ENCODE measurements at places on chromosomes 2 and 18.

- DNase-seq: no peak
These were observed 143.5 kb downstream of the TGIF1 start for GRCh38 chr18:3593381-3593903.

- DNase-seq: no peak
These were observed 14.2 kb upstream of the CLASP1 start for GRCh38 chr2:121663434-121663833.

DNA sequence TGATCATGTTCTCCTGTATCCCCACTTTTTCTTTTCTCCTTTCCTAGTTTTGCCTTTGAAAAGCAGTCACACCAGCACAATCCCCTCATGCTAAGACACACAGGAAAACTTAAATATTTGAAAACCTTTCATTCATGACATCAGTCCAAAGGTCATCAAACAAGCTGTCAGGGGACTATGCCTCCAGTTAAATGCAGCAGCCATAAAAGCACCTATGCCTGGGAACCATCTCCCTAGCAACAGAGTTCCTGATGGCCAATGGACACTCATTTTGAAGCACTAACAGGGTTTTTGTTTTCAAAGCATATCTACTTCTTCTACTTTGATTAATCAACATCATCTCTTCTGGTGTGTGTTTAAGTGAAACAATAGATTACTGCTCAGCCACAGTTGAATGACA, 286.4 kb upstream of the PARD3B start:
- no peak for DNase-seq

DNA sequence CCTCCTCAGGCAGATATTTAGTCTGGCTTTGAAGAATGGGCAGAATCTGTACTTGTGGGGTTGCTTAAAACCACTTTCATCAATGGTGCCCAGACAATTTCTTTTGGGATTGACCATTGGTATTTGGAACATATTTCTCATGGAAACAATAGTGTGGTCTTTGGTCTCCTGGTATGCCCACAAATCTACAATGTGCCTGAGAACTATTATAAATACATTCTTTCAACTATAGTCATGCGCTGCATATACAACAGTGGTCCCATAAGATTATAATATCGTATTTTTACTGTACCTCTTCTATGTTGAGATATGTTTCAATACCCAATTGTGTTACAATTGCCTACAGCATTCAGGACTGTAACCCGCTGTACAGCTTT, 34.8 kb upstream of the PPP4R1 start:
- DNase-seq: no peak

DNA sequence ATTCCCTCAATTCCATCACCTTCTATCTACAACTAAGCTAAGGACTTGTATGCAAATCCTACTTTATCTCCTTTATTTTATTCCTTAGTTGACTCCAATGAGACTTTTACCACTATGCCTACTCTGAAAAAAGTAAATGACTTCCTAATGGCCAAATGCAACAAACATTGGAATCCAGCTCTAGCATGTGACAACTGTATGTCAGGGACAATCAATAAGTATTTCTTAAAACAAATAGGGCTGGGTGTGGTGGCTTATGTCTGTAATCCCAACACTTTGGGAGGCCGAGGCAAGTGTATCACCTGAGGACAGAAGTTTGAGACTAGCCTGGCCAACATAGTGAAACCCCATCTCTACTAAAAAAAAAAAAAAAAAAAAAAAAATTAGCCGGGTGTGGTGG, 21.8 kb downstream of the METTL4 start:
- DNase-seq: no peak

DNA sequence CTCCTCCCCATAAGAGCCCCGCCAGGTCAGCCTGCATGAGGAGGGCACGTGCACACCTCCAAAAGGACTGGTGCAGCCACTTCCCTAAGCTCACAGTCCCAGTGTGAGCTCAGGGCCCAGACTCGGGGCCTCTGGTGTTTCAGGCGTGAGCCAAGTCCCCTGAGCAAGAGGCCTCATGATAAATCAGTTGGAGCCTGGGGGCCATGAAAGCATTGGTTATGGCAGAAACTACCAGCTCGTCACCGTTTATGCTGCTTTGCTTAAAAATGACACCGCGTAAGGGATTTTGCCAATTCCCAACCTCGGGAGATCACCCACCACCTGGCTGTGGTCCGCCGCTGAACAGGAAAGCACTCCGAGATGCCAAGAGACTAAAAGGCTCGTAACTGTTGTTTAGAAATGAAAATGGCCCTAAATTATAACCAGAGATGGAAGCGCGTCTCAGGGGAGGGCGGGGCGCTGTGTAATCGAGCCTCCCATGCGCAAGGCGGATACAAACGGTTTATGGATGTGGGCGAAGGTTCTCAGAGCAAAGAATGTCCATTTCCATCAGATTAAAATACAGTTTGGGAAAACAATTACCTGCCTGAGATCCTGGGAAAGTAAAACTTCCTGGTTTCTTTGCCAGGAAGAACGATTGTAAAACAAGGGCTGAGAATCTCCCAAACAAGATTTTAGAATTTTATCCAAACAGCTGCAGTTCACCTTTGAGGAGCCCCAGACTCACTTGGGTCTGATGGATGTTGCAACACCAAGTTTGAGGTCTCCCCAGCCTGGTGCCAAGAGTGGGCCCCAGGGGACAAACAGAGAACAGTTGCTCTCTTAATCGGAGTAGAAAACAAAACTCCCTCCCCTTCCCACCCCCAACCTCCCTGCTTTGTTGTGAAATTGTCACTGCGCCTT, 141.4 kb downstream of the BCL2 start:
- DNase-seq: no peak

DNA sequence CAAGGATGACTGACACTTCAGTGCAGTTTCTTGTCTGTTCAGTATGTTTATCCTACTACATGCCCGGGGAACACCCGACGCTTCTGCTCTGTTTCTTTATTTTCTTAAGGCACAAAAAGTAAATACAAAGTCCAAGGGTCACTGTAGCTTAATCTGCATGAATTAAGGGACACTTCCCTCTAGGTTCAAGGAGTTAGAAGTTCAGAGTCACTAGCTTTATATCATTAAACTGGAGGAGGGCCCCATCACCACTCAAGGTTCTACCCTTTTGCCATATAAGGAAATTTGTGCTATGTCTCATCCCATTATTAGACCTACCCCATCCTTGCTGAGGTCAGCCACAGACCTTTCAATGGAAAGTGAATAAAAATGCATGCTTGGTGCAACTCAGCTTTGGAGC, 27.6 kb upstream of the RMDN2 start:
- DNase-seq: no peak

DNA sequence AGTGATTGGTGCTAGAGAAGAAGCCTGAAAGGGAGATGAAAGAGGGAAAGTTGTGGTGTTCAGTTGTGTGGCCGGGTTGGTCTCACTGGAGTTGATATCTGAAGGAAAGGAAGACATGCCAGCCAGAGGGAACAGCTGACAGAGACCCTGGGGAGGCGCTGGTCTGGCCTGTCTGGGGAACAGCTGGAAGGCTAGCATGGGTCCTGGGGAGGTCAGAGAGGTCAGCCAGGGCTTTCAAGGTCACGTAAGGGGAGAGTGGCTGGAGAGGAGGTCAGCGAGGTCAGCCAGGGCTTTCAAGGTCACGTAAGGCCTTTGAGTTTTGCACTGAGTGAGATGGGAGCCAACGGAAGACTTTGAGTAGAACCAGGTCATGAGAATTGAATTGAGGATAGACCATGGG, 11.0 kb downstream of the DYSF start:
- no peak for DNase-seq

All from activated gamma-delta T cell (primary cell).